ENCODE measurements at places on chromosomes 2 and 18. TPM values are rescaled to one million over a fixed set of nuclear protein-coding genes. Genes with fewer than 3 reads are reported as not detected.

WNT10A gene
- not detected for total RNA-seq

ITGB6 gene
- not detected for total RNA-seq

IKZF2 gene
- total RNA-seq = 16.8 TPM

ANKRD53 gene
- total RNA-seq = 3.2 TPM

PHOSPHO2 gene
- total RNA-seq = 0.58 TPM

TXNDC2 gene
- not detected for total RNA-seq

STPG4 gene
- 1.2 TPM for total RNA-seq

FRZB gene
- total RNA-seq = under 0.01 TPM

Data from myometrial cell (primary cell).